GM12878 (cell line): ENCODE measurements at places on chromosomes 16 and 17. TPM values are rescaled to one million over a fixed set of nuclear protein-coding genes. Genes with fewer than 3 reads are reported as not detected.

GRCh38 chr16:57743458-57743857, 7.9 kb downstream of the KATNB1 start:
- DNase-seq: no peak
- no peak overlapping the region for H3K4me3 ChIP-seq
- no peaks in the 10 kb centered on the region for H3K4me1 ChIP-seq
- no peaks in the 10 kb centered on the region for H3K36me3 ChIP-seq
- H3K27me3 ChIP-seq: no peaks in the 10 kb centered on the region

GRCh38 chr16:48123104-48123788, 32.5 kb downstream of the ABCC12 start:
- DNase-seq: no peak
- no peaks in the 10 kb centered on the region for H3K27me3 ChIP-seq
- no peaks in the 10 kb centered on the region for H3K36me3 ChIP-seq
- no peak overlapping the region for H3K4me3 ChIP-seq
- no peak overlapping the region for H3K27ac ChIP-seq
- H3K4me1 ChIP-seq: no peaks in the 10 kb centered on the region; the same call in 1 of the 2 replicates

- no peak overlapping the region for H3K4me3 ChIP-seq
- H3K4me1 ChIP-seq: no peaks in the 10 kb centered on the region
- H3K27ac ChIP-seq: no peak overlapping the region
- no peaks in the 10 kb centered on the region for H3K36me3 ChIP-seq
- DNase-seq: no peak
These were observed 70.1 kb upstream of the CREBBP start for GRCh38 chr16:3950343-3951193.

DNA sequence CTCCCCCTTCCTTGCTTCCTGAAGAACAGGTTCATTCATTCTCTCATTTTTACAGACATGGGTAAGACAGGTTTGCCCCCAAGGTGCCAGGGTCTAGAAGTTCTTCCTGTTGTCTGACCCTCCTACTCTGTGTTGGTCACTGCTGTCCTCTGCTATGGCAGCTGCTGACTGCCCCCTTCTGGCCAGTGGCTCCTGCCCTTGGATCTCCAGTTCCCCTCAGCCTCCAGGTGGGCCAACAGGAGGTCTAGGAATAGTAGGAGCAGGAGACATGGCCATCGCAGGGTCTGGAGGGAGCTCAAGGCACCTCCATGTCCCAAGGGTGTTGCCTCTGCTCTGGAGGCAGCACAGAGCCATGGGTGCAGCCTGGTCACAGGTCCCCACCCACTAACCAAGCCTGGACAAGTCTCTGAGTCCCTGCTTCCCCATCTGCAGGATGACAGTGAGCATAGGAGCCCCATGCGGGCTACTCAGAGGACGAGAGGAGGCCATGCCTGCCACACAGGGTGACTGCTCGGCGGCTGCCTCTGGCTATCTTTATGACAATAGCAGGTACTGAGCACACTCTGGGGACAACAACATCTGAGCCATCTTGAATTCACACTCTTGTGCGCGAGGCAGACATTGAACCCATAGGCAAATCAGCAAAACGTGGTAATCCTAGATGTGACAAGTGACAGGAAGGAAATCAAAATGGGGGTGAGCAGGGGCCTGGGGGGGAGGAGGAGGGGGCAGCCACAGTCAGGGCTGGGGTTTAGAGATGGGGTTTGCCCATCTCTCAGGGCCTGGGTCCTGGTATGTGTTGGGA, 27.0 kb upstream of the NXPH3 start:
- H3K4me3 ChIP-seq: no peak overlapping the region

DNA sequence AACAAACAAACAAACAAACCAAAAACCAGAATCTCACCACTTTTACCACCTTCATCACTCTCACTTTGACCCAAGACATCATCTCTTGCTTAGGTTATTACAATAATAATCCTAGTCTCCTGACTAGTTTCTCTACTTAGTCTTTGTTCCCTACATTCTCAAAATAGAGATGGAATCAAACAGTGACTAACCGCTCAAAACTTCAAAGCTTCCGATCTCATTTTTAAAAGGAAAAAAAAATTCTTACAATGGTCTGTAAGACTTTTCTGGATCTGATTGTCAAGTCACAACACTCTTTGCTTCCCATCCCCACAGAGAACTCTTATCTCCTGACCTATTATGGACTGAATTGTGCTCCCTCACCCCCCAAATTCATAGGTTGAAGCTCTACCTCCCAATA, 60.9 kb downstream of the SPAG9 start:
- peaks cover 5% of the 10 kb centered on the region for H3K4me1 ChIP-seq
- no peaks in the 10 kb centered on the region for H3K27me3 ChIP-seq
- DNase-seq: no peak
- H3K36me3 ChIP-seq: no peaks in the 10 kb centered on the region; the same call in none of the 2 replicates
- H3K27ac ChIP-seq: no peak overlapping the region
- H3K4me3 ChIP-seq: no peak overlapping the region

DNA sequence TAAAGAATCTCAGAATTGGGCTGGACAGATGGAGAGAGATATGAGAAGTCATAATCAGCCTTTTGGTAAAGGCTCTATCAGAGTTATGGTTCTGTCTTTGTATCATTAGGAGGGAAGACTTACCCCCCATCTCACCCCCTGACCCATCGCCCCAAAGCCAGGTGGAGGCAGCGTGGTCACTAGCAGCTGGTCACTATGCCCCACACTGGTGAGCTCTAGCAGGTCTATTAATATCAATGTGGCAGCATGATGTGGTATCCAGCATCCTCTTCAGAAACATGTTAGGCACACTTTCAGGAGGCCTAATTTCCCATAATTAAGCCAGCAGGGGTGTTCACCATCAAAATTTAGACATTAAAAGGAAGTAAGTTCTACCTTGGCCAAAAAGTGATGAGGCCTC, 183.8 kb upstream of the COX10 start:
- H3K4me3 ChIP-seq: no peak overlapping the region
- DNase-seq: no peak
- H3K27me3 ChIP-seq: no peaks in the 10 kb centered on the region

- no peaks in the 10 kb centered on the region for H3K27me3 ChIP-seq
- H3K4me3 ChIP-seq: no peak overlapping the region
- H3K4me1 ChIP-seq: no peaks in the 10 kb centered on the region
- H3K27ac ChIP-seq: no peak overlapping the region
- no peaks in the 10 kb centered on the region for H3K36me3 ChIP-seq
- no peak for DNase-seq
These were observed 119.4 kb downstream of the USP31 start for GRCh38 chr16:23029733-23030420.

GAST gene
- not detected in 2 replicates for total RNA-seq

SRL gene
- not detected in 2 replicates for total RNA-seq
